ENCODE measurements at places on chromosomes 5 and 9.

DNA sequence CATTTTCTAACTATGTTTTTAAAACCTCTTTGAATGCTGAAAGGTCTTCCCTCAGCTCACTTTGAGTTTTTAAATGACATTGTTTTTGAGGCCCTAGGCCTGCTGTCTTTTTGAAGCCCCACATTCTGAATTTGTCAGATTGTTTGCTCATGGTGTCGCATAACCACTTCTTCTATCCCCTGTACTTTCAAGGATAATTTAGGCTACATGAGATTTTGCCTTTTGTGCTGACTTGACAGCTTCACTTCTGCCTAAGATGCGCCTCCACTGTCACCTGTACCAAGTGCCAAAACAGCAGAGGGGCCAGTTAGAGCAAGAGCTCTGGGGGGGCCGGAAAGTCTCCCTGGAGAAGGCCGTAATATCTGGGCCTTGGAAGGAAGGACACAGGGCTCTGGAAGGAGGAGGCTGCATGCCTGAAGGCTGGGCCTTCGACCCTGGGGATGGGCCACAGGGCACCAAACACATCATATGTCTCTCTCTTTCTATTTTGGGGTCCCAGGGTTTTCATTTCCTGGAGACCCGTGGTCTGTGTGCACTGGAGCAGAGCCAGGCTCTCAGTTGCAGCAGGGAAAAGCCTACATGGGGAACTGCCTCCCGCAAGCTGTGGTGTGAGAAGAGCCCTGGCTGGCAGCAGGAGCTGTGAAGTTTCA is 49.1 kb downstream of the NDST1 start:
- no peak for DNase-seq

- DNase-seq, result no peak
Measured at GRCh38 chr9:133684936-133685361, 48.8 kb downstream of the DBH start.

DNA sequence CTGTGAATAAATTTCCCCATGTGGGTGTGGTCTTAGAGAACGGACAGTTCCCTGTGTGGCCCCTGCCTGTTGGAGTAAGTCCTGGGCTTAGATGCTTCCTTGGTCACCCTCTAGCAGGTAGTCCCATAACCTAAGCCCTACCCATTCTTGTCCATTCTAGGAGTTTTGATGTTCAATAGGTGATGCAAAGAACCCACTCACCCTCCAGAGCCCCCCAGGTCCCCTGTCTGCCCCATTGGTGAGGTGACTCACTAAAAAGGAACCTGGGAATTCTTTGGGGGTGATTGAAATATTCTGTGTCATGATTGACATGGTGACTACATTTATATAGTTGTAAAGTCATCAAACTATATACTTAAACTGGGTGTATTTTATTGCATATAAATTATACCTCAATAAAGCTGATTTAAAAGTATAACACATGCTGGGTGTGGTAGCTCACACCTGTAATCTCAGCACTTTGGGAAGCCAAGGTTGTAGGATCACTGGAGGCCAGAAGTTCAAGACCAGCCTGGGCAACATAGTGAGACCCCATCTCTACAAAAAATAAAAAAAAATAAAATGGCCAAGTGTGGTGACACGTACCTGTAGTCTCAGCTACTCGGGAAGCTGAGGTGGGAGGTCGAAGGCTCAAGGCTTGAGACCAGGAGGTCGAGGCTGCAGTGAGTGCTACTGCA is 20.8 kb upstream of the GTF3C5 start:
- DNase-seq, result no peak

GRCh38 chr9:31848505-31849285 is 535.7 kb upstream of the ACO1 start:
- DNase-seq, result no peak

DNA sequence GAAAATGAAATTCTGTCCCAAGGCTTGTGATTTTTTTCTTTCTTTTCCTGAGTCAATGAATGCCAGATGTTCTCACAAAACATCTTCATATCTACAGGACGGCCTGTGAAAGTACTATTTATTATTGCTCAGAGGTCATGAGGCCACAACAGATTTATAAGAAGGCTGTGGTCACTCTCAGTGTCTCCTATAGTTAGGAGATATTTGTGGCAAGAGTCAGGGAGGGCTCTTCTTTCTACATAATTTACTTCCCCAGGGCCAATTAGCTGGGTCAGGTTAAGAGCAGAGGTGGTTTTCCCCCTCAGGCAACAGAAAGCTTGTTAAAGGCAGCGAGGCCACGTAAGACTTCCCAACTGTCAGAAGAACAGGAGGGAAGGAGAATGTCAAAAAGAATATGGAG is 248.7 kb downstream of the SLIT3 start:
- DNase-seq, result no peak

DNA sequence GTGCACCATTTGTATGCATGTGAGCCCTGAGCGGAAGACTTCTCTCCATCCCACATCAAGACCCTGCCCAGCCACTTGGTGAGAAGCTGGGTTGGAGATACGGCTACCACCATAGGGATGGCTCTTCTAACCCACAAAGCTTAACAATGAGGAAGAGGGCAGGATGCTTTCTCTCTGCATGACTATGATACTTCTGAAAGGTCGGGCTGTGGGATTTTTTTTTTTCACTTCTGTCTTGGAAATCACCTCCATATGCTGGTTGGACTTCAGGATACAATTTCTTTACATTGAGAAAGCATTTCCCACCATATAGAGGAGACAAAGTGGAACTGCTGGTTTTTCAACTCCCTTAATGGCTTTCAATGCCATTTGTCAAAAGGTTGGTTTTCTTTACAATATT is 30.5 kb downstream of the ZNF366 start:
- no peak for DNase-seq

- no peak for DNase-seq
Measured at GRCh38 chr5:1746371-1747078, 53.1 kb downstream of the MRPL36 start.
